Fibroblast of skin of right biceps (primary cell): ENCODE measurements at places on chromosomes 11 and 22.
A peak's percentile ranks its signal among the peaks of the same experiment; 100 is the strongest.

- no peak for DNase-seq
Measured at GRCh38 chr11:94533206-94533605, 10.5 kb upstream of the FUT4 start.

- DNase-seq: no peak
Measured at GRCh38 chr11:56751480-56751879, 3.0 kb upstream of the OR9G4 start.

DNA sequence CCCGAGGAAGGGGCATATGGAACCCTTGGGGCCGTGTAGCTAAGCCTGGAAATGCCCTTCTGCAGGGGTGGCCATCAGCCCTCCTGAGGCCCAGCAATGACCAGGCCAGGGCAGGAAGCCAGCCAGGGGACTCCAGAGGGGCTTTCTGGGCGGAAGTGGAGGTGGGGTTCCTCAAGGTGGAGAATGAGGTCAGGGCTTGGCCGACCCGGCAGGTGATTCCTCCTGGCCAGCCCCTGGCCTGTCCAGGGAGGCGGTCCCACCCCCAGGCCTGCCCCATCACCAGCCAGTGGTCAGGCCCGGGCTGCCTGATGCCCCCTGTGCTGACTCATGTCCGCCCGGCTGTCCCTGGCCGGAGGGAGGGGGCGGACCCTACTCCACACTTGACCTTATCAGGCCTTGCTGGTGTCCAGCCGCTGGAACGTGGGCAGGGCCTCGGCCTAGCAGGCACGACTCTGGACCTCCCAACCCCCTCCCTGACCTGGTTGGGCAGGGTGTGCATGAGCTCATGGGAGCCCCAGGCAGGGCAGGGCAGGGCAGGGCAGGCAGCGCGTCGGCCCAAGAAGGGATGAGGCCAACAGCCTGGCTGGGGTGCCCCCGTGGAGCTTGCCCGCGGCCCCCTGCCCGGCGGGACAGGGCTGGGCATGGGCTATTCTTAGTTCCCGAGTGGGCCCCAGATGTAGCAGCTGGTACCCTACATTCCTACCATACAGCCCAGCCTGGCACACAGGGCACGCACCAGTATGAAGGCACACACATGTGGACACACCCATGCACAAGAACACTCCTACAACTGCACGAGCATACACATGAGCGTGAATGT is 35.9 kb downstream of the RPL3 start:
- DNase-seq: no peak

DNA sequence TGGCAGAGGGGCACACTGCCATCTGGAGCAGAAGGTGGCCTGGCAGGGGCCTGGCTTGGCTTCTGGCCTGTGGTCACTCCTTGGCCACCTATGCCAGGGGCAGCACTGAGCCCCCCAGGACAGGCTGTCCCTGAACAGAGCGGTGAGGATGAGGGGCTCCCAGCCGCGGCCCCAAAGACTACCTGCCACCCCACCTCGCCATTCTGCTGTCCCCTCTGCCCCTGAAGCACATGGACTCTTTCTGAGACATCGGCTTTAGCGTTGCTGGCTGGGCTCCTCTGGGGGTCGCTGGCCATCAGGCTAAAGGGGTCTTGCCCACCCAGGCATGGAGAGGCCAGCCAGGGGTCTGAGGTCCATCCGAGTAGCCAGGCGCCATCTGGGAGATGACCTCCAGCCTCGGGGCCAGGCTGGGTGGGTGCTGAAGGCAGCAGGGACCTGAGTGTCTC is 87.8 kb downstream of the WNT7B start:
- no peak for DNase-seq

DNA sequence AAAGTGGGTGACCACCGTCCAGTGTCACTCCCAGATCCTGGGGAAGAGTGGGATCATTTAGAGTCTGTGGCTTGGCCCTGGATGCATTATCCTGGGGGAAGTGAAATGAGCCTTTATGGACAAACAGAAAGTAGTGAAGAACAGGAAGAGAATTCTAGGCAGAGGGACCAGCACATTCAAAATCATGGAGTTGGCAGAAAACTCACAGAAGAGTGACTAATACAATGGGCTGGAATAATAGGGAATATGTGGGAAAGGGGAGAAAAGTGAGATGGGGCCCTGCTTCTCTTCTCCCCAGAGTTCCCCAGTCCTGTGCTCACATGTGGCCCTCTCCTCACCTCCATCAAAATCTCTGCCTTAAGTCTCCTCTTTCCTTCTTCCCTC is 84.3 kb downstream of the CCDC81 start:
- DNase-seq: peak; percentile 63

GRCh38 chr11:23202611-23203010 is 342.3 kb upstream of the CCDC179 start:
- peak; percentile 19 for DNase-seq

DNA sequence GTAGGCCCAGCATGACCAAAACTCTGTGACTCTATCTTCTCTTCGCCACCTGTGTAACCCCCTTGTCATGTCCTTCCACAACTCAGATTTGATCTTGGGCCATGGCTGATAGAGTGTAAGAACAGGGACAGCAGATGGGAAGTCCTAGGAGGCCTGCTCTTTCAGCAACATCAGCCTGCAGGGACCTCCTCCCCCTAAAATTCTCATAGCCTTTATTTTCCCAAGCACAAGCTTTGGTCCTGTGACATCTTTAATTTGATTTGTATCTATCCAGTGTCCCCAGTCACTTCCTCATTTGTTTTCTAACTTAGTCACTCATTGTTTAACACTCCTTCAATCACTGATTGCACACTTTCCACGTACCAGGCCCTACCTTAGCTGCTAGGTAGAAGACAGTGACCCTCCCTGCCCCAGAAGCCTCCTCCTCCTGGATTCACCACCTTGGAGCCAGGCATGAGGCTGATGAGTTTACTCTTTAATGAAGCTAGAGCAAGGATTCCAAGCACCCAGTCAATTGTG is 5.3 kb downstream of the UBQLN3 start:
- DNase-seq: no peak

GRCh38 chr11:100892886-100893285 is 205.8 kb downstream of the ARHGAP42 start:
- peak; percentile 30 for DNase-seq

GRCh38 chr22:37290737-37291136 is 8.4 kb downstream of the CYTH4 start:
- peak; percentile 36 for DNase-seq

DNA sequence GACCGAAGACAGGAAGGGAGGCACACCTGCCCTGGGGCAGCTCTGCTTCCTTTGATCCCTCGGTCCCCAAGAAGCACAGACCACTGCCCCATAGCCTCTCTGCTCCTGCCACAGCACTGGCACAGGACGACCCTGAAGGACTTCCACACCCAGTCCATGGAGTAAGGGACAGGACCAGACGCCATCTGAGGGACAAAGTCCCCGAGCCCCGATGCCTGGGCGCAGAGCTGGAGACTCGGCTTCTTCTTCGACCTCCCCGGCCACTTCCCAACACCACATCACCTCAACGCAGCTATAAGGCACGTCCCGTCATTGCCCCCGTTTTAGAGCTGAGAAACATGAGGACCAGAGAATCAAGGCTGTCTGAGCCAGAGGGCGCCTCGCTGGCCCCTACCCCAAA is 310.5 kb downstream of the BRD1 start:
- DNase-seq: no peak
